Activated naive CD4-positive, alpha-beta T cell treated with anti-CD3 and anti-CD28 coated beads for 36 hours (primary cell): ENCODE measurements at places on chromosomes 2 and 18.

- DNase-seq = peak; percentile 60
Observed at GRCh38 chr2:168194784-168195522, 52.4 kb downstream of the STK39 start.

DNA sequence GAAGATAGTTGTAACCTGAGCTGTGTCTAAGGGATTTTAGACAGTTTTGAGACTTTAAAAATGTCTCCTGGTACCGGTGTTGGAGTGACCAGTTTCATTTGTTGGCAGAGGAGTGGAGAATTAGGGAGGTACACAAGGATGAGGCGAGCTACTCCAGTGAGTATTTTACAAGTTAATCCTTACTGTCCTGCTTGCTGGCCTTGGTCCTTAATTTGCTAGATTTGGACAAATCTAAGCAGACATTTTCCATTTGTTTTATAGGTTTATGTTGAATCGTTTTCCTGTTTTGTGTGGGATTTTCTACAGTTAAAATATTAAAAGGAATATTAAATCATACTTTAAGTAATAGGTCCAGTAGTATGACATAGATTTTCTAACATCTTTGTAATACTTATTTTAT lies 101.8 kb downstream of the ZNF407 start:
- DNase-seq = no peak

- peak; percentile 6 for DNase-seq
Observed at GRCh38 chr2:188978291-188979081, 4.3 kb downstream of the COL3A1 start.

- no peak for DNase-seq
Observed at GRCh38 chr2:207483477-207483876, 46.3 kb upstream of the CREB1 start.
